NCI-H345 (cell line): ENCODE measurements at places on chromosomes 5 and 9.

- DNase-seq = no peak
These were observed 180.3 kb downstream of the SLCO4C1 start for GRCh38 chr5:102115736-102116135.

GRCh38 chr5:19795218-19795617, 192.8 kb downstream of the CDH18 start:
- DNase-seq = no peak

DNA sequence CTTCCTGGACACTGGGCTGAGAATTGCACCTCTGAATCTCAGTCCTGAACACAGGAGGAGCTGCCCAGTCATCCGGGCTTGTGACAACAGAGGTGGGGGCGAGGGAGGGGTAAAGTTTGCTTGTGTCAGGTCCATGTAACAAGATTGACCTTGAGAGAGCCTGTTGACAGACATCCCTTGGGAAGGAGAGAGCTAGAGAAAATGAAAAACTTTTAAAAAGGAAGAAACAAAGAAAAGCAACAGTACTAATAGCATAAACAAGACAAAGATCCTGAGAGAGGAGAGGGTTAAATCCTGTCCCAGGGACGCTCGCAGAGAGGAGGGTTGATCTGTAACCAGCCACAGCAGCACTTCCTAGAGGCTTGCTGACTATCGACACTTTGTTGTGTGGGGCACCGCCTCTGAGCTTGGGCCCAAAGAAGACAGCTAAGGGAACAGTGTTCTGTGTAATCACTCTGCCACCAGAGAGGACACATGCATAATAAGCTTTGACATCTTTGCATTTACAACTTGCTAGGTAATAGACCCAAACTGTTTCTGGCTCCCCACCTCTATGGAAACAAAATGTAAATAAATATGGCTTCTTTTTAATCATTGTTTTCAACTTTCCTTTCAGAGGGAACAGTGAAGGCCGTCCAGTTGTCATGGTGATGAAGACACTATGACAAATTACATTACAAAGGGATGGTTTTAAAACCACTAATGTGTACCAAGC, 363.7 kb downstream of the CSNK1G3 start:
- DNase-seq = peak; percentile 40

- DNase-seq = peak; percentile 28
These were observed 37.4 kb downstream of the ARHGEF37 start for GRCh38 chr5:149618581-149619248.

DNA sequence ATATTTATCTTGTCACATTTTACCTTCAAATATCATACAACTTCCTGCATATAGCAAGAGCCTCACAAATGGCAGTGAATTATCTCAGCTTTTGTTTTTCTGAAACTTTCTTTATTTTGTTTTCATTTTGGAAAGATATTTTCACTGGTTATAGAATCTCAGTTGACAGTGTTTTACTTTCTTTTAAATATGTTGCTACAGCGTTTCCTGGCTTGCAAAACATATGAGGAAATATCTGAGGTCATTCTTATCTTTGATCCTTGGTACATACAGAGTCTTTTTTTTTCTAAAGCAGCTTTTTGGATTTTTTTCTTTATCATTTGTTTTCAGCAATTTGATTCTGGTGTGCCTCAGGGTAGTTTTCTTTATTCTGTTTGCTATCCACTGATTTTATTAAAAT, 77.6 kb upstream of the CEP78 start:
- DNase-seq = no peak
